ENCODE measurements at places on chromosomes 11 and 22.

GRCh38 chr22:42885446-42885845 is 28.4 kb upstream of the ARFGAP3 start:
- no peak for DNase-seq

- DNase-seq = no peak
Measured at GRCh38 chr11:71895961-71896360, 17.7 kb downstream of the DEFB131B start.

DNA sequence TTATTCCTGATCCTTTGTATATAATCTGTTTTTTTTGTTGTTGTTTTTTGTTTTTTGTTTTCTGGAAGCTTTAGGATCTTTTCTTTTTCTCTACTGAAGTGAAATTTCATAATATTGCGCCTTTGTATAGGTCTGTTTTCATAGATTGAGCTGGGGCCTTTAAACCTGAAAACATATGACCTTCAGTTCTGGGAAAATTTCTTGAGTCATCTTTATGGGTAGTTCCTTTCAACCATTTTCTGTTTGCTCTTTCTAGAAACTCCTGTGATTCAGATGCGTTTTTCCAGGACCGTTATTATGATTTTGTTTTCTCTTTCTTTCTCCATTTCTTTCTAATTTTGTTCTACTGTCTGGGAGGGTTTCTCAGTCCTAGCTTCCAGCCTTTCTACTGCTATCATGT is 43.7 kb downstream of the BSX start:
- no peak for DNase-seq

- DNase-seq = no peak
Measured at GRCh38 chr11:27640954-27641353, 59.3 kb downstream of the BDNF start.

DNA sequence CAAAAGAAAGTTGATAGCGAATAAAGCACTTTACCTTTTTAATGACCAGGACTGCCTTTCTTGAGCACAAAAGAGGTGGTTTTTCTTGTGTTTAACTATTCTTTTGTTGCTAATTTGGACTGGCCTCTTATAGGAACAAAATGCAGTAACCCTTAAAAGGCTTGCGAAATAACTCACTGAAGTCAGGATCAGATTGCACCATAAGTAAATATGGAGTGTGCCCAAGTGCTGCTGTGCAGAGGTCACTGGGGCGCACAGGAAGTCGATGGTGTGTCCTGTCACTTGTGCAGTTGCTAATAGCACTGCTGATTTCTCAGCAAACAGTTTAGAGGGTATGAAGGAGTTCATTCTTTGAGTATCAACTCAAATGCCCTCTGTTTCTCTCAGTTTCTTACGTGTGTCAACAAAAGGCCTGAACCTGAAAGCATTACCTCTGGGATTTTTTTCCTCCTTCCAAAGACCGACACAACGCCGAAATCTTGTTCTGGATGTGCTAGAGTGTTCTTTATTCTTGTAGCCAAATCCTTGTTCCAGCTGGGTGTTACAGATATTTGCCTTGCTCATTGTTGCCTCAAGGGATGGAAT is 71.3 kb downstream of the ATXN10 start:
- peak; percentile 71 for DNase-seq

DNA sequence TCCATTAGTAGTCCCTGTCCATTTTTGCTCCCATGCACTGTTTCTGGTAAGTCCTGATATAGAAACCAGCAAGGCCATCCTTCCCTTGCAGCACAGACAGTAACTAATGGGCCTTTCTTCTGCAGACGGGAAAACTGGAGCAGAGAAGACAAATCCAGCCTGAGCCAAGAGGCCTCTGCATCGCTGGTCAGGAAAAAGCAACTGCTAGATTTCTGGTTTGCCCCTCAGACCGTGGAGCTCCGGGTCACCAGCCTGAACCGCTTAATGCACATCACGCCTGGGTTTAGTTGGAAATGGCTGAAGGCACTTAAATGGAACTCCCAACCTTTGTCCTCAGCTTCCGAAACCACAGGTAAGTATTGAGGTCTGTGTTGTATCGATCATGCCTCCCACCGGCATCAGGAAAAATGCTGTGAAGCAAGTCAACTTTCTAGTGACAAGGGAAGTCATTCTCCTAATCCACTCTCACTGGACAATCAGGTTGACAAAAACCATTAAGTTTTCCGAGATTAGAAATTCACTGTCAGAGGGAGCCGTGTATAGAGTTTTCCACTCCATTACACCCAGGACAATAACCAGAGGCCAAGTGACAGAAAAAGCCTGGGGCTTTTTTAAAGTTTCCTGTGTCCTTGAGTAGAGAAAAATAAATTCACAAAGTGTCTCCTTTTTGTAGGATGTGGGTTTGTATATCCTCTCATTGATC is 14.8 kb upstream of the LMO2 start:
- no peak for DNase-seq

GRCh38 chr11:63996512-63996911 is 10.3 kb downstream of the OTUB1 start:
- DNase-seq = no peak

DNA sequence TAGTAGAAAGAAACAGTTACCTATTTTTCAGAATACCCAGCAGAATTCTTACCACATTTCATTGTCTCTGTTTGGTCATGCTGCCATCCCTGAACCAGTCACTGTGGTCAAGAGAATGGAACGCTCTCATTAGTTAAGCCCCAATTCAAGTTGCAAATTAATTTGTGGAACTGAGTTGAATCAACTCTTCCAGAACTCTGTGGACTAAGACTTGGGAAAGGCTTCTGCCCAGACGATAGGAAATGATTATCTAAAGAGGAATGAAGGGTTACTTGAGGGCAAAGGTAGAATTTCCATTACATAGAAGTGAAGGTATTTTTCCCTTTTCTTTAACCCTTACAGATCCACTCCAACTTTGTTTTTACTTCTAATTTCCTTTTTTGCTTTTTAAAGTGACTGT is 286.4 kb downstream of the DYNC2H1 start:
- peak; percentile 57 for DNase-seq

DNA sequence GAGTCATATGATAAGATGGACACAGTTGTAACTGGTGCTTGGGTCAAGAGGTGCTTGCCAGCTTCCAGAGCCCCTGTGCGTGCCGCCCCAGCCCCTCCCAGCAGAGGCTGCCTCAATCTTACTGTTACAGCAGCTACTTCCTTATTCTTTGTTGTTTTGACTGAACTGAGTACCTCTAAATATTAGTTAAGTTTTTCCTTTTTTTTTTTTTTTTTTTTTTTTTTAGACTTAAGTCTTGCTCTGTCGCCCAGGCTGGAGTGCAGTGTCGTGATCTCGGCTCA is 8.8 kb downstream of the ZBED4 start:
- DNase-seq = no peak

- no peak for DNase-seq
Measured at GRCh38 chr11:17547051-17547577, at the start of gene OTOG. Gene OTOG (plus strand): TSS chr11:17547259. CDS start chr11:17547373, 114 bp downstream.

GRCh38 chr22:37021710-37022482 is 2.4 kb downstream of the MPST start:
- DNase-seq = peak; percentile 50

DNA sequence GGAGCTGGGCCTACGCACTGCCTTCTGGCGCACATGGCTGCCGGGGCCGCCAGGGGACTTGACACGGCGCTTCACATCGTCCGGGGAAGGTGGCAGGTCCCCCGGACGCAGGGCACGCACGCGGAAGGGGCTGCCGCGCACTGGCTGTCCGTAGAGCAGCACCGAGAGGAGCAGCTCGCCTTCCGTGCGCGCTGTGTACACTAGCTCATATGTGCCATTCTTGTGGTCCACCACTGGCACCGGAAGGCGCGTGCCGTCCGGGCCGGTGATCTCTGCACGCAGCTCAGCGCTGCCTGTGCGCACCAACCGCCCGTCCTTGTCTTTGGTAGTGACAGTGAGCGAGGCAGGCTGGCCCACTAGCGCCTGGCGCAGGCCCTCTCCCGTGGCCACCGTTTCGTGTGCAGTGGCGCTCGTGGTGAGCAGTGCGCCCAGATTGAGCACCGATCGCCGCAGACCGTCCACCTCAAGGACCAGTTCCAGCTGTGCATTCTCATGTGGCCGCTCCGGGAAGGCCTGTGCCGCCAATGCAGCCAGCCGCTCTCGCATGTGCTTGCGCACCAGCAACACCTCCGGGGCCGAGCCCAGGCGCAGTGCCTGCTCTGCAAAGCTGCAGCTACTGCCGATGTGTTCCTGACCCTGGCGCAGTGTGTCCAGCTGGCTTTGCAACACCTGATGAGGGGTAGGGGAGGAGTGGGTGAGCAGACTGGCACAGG is 15.7 kb upstream of the HPX start:
- DNase-seq = no peak

GRCh38 chr11:15871904-15872626 is 484.3 kb downstream of the SOX6 start:
- no peak for DNase-seq

- DNase-seq = no peak
Measured at GRCh38 chr11:126968915-126969314, 31.7 kb downstream of the KIRREL3 start.

GRCh38 chr11:14645015-14645912 is 1.7 kb downstream of the PDE3B start:
- DNase-seq = peak; percentile 20

- DNase-seq = no peak
Measured at GRCh38 chr11:117687776-117688175, 109.2 kb downstream of the DSCAML1 start.

DNA sequence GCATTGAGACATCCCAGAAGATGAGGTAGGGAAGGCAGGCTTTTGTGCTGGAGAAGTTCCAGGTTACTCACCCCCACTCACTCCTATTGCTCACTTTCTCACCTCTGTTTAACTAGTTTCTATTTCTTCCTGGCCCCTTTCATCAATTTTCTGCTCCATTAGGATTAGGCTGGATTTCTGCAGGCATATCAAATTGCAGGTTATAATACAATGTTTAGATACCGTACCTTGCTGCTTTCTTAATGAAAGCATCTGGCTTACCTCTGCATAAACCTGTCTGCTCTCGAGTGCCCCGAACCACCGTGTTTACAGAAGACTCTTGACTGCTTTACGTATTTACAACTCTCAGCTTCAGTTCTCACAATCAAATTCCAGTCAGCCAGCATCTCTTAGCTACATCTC is 173.7 kb downstream of the ADAMTS15 start:
- DNase-seq = no peak

DNA sequence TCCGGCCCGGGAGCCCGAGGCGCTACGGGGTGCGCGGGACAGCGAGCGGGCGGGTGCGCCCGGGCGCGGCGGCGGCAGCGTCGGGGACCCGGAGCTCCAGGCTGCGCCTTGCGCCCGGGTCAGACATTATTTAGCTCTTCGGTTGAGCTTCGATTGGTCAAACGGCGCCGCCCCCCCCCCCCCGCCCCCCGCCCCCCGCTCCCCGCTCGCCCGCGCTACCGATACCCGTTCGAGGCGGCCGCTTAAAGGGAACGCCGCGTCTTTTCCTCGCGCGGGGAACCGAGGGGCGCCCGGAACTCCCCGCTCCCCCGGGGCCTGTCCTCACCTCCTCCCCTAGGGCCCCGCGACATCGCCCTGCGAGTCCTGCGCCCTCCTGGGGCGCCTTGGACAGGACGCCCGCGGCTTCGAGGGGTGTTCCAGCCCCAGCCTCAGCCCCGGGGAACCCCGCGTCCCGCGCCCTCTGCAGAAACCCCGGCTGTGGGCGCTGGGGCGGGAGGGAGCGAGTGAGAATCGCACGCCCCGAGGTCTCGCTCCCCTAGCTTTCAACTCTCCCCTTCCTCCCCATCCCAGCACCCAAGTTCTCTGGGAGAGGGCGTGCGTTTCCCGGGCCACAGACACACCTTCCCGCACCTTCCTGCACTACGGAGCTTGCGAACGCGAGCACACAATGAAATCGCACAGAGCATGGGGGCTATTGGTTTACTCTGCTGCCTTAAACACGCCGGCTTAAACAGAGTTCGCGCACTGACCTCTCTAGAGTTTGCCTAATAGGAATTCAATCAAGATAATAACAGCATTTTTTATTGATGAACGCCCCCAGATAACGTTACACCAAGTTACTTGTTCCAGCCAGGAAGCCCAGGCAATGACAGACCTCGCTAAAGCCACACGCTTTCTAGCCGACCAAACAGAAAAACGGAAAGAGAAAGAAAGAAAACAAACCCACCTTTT is at the start of gene BDNF:
TSS of gene BDNF (minus strand) at position 105 of the 951 bp plus-strand sequence. CDS start 41,891 bp downstream, outside the sequence.
- DNase-seq = peak; percentile 46

- DNase-seq = no peak
Measured at GRCh38 chr11:8213376-8213775, 44.6 kb upstream of the RIC3 start.

GRCh38 chr11:44825058-44825785 is 98.5 kb downstream of the TSPAN18 start:
- DNase-seq = no peak

DNA sequence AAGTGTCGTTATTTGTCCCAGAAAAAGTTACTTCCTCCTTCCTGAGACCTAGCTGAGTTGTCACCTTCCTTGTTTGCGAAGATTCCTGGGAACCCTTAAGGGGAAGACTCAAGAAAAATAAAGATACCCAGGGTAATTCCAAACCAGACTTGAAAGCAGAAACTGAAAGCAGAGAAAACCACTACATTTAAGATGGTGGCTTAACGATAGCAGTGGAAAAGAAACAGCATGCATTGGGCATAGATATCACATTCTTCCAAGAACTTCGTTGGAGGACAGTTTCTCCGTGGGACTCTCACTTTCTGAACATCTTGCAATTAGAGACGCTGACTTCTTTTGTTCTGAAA is 89.1 kb downstream of the FAM76B start:
- DNase-seq = no peak

GRCh38 chr22:27113211-27113635 is 455.8 kb downstream of the MIAT start:
- DNase-seq = peak; percentile 96

DNA sequence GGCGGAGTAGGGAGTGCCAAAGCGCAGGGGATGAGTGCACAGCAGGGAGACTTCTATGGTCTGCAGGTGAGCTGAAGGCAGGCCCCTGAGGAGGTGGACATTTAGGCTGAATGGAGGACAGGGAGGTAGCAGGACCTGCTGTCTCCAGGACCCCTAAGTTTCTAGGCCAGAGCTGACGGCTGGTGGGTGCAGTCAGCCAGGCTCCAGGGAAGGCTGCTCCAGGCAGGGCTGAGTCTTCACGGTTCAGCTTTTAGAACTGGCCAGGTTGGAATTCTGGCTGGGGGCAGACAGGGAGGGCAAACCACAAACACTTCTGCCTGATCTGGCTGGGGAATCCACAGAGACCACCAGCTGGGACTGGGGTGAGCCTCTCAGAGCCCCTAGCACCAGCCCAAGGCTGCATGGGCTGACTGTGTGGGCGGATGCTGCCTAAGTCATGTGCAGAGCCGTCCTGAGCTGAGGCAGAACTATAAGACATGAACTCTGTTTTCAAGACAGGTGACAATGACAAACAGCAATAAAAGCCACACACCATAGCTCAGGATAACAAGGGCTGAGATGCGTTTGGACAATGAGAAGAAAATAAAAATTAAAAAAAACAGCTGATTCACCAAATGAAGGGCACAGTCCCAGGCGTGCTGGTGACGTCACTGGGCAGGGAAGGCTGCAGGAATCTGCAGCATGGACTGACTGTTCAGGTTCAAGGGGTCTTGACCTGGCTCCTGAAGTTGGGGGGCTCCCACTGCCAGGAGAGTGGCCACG is 10.4 kb upstream of the MALAT1 start:
- DNase-seq = peak; percentile 70

GRCh38 chr11:132231656-132232347 is 861.4 kb downstream of the NTM start:
- no peak for DNase-seq

GRCh38 chr11:81470446-81470845 is 1263.2 kb downstream of the FAM181B start:
- DNase-seq = no peak
